Right atrium auricular region (tissue), 2 donors: ENCODE measurements at places on chromosomes 12 and 14. TPM values are rescaled to one million over a fixed set of nuclear protein-coding genes. Genes with fewer than 3 reads are reported as not detected.

GRCh38 chr14:63394841-63395240 is 76.1 kb upstream of the GPHB5 start:
- no peak for DNase-seq

ADCY4 gene
- total RNA-seq: 17.1 TPM

CLEC7A gene
- total RNA-seq: 7.9 TPM

DNA sequence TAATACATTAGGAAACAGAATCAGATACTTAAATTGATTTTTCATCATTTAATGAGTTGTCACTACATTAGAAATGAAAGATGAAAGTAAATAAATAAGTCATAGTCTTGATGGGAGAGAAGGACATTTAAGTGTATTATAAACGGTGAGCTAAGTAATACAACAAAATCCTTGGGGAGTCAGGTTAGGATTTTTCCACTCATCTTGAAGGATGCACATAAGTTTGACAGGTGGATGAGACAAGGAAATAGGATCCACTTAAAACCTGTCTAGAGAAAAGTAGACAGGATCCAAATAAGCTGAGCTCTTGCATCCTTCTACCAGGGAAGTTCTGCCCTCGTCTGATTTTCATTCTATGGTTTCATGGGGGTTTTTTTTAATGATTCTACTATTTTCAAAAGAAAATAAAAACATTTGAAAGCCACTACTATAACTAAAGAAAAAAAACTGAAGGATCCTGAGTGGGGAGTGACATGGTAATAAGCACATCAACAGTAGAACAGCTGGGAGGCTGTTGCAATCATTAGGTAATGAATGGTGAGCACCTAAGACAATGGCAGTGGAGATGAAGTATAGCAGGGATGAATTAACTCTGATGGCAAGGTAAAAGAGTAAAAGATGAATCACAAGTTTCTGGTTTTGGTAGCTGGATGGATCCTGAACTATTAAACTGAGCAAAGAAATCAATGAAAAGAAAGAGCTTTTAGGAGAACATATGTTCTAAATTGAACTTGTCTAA is 17.0 kb downstream of the CEP128 start:
- DNase-seq: no peak

- DNase-seq: no peak
These were observed 6.4 kb downstream of the BCL11B start for GRCh38 chr14:99265571-99265970.

- no peak for DNase-seq
These were observed 2.7 kb downstream of the SHMT2 start for GRCh38 chr12:57232156-57232756.

RGS6 gene
- 13.1 TPM for total RNA-seq

NPAS3 gene
- 1.3 TPM for total RNA-seq

C14orf39 gene
- total RNA-seq: not detected

DNA sequence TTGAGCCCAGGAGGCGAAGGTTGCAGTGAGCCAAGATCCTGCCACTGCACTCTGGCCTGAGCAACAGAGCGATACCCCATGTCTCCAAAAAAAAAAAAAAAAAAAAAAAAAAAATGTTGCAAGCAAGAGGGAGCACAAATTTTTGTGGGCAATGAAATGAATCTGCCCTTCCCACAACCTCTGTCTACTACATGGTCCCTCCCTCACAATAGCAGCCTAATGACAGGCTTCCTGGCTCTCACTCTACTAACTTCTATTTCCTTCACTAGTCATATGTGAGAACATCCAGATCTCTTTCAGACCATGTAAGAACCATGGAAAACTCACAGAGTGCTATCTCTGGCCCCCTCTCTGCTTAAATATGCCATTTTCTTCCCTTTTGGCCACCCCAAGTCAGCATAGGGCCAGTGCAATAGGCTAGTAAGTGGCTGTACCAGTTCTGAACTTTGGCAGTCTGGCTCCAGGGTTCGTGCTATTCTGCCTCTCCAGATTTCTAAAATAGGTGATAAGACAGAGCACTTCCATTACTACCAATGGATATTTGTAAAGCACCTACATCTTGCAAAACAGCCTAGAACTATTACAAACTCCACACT is 7.1 kb downstream of the OSBPL8 start:
- DNase-seq: no peak

DNA sequence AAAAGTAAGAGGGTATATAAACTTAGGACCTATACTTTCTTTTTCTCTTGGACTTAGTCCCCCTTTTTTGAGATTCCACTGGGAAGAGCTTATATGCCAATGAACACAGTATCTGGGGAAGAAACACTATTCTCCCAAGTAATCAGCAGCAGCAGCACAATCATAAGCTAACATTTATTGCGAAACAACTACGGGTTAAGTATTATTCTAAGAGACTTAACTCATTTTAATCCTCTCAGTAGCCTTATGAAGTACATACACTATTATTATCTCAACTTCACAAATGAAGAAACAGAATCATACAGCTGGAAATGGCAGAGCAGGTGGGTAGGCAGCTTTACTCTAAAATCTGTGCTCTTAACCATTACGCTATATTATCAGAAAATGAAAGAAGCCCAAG is 27.9 kb downstream of the BAZ2A start:
- DNase-seq: no peak

GRCh38 chr14:89430391-89431236 is 13.6 kb upstream of the FOXN3 start:
- DNase-seq: no peak

- peak; percentile 40 for DNase-seq
These were observed 41.1 kb downstream of the SERPINA3 start for GRCh38 chr14:94653321-94653720.

- no peak for DNase-seq
These were observed at the start of gene DDN for GRCh38 chr12:48999371-49000131. TSS of gene DDN (minus strand) at chr12:48999375. CDS start at chr12:48999287, 88 bp downstream.

E2F7 gene
- not detected for total RNA-seq

DNA sequence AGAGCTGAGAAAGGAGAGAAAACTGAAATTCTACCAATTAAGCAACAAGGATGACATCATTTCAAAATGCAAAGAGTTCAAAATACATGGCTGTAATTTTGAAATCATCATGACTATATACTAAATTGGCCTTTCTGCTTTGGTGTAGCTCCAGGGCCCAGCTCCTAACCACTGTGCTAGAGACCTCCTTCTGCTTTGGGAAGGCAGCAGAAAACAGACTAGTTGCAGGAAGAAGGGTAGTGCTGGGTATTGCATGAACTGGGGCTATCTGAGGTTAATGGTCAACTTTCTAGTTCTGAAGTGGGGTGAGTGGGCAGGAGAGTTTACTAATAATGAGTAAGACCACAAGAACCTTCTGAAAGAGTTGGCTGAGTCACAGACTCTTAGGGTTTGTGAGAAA is 66.2 kb downstream of the PTGER2 start:
- DNase-seq: no peak

ABCD2 gene
- 3.6 TPM for total RNA-seq

GRCh38 chr14:65065719-65066118 is 36.6 kb downstream of the MAX start:
- no peak for DNase-seq

- no peak for DNase-seq
These were observed 46.1 kb downstream of the FRMD6 start for GRCh38 chr14:51697848-51698247.

PLA2G1B gene
- total RNA-seq: not detected

GRCh38 chr14:103390605-103391004 is 5.4 kb downstream of the MARK3 start:
- DNase-seq: peak; percentile 52

DNA sequence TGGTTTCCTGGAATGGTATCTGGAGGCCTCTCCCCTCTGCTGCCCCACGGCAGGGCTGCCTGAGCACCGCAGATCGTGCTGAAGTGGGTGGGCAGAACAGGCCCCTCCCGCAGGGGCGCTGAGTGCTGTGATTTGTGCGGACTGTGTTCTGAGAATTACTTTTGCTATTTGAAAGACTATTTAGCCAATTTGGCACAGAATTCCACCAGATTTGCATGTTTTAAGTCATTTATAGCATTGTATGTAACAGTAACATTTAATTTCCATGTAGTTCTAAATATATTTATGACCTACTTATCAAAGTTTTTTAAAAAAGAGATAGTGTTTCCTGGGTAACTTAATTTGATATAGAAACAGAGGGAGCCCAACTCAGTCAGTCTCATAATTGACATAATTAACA is 55.3 kb downstream of the TNFAIP2 start:
- no peak for DNase-seq

- DNase-seq: peak; percentile 32
These were observed 148.2 kb downstream of the ANO2 start for GRCh38 chr12:5796959-5797225.

C2CD5 gene
- total RNA-seq: 15.1 TPM

- no peak for DNase-seq
These were observed 935 bp upstream of the CKB start for GRCh38 chr14:103523575-103523954.

EIF2S3B gene
- not detected for total RNA-seq

- DNase-seq: no peak
These were observed 5.3 kb downstream of the KRT81 start for GRCh38 chr12:52285851-52286530.

- DNase-seq: no peak
These were observed 98.9 kb downstream of the HMGA2 start for GRCh38 chr12:65923228-65923627.

CCNB1IP1 gene
- 52.9 TPM for total RNA-seq

DNA sequence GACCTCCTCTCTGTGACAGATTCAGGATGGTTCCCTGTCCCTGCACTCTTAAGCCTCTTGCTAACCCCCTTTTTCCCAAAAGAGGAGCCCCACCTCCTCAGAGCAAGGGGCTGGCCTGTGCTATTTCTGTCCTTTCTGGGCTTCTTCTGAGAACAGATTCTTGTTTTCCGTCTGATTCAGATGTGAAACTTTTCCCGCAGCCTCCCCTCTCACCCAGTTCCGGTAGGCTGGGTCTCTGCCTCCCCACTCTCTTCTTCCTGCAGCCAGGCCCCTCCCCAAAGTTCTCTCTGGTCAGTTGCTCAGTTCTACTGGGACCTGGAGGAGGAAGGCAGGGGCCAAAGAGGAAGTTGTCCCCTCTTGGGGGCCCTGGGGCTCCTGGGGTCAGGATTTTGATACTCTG is 11.8 kb downstream of the PDE1B start:
- no peak for DNase-seq

DNA sequence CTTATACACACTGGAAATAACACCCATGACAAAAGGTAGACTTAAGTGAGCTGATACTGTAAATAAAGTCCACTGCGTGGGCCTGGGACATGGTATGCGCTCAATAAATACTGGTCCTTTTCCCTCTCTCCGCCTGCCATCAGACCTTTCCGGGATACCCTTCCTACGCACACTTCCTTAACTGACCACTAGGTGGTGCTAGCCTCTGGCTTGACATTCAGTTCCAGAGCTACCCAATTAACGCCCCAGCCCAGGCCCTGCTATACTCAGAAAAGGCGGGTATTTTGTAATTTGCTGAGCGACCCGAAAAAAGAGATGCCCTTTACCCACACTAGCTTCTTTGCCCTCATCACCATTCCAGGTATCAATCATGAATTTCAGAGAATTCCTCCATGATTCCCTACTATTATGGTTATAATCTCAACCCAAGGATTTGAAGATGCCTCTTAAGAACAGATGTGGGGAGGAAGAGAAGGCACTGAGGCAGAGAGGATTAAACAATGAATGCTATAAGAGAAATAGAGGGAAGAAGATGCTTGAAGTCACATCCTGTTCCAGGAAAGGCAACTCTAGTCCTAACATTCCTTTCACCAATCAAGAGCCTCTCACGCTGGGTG is 3.9 kb upstream of the LRP1 start:
- peak; percentile 83 for DNase-seq

AKAP6 gene
- 112 TPM for total RNA-seq

DNA sequence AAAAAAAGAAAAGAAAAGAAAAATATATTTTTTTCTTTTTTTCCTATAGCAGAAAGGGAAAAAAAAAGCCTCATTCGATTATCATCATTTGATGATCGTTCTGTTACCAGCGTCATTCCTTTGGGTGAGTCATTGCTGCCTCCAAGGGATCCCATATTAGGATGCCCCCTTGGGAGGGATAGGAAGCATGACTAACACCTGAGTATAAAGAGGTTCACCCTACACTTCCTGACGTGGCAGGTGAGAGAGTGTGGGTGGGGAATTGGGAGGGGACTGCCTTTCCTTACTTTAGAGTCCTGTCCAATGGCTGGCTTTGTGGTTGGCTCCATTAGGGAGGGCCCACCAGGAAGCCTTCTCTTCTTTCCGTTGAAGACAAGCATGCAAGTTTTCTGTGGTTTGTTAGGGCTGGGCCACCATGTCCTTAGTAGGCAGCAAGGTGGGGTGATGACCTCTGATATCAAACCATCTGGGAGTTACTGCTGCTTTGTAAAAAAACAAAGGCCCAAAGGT is 56.1 kb upstream of the FUT8 start:
- no peak for DNase-seq

- DNase-seq: no peak
These were observed 74.2 kb downstream of the PRORP start for GRCh38 chr14:35196571-35196970.

GRCh38 chr12:41424651-41425050 is 236.5 kb downstream of the PDZRN4 start:
- no peak for DNase-seq

- DNase-seq: no peak
These were observed 42.1 kb upstream of the LIN7A start for GRCh38 chr12:80979816-80980215.

ZC2HC1C gene
- total RNA-seq: 10.5 TPM

DNA sequence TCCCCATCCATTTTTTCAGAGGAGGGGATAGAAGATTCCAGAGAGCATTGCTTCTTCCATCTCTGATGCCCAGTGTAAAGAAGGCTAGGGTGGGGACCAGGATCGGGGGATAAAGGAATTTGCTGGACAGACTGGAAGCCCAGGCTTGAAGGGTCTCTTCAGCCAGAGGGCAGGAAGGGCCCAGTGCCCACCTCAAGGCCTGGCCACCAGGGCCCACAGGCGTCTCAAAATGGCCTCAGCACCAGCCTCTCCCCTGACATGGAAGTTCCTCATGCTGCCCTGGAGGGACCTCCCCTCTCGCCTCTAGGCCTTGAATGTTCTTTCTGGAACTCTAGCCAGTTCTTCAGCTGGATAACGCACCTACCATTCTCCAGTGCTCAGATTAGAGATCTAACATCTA is 2.8 kb downstream of the RPS6KL1 start:
- DNase-seq: no peak

DNA sequence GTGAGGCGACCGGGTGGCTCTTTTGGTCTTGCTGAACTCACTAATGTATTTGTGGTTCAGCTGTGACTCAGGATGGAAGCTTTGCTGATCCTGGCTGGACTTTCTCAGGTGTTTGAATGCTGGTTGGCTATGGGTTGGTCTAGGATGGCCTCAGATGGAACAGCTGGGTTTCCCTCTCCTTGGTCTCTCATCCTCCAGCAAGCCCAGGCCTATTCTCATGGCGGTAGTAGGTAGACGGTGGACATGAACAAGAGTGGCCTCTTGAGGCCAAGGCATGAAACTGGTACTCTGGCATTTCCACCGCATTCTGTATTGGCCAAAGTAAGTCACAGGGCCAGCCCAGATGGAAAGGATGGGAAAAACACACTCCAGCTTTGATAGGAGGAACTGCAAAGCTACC is 11.8 kb upstream of the POLR3B start:
- DNase-seq: no peak

GSKIP gene
- total RNA-seq: 8.7 TPM

DNA sequence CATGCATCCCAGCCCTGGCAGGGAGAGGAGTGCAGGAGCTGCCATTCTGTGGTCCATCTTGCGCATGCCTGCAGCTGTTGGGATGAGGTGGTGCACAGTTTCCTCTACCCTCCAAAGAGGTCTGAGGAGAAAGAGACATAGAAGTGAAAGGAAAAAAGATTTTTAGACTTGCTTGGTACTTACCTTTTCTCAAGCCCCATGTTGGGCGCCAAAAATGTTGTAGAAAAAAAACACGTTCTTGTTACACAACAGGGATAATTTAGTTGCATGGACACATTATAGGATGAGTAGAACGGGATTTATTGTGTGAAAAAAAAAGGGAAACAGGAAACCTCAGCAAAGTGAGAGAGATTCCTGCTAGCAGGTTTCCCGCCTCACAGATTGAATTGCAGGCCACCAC is 244.4 kb upstream of the GARIN2 start:
- DNase-seq: no peak
